ENCODE measurements at places on chromosomes 13 and 19.

DNA sequence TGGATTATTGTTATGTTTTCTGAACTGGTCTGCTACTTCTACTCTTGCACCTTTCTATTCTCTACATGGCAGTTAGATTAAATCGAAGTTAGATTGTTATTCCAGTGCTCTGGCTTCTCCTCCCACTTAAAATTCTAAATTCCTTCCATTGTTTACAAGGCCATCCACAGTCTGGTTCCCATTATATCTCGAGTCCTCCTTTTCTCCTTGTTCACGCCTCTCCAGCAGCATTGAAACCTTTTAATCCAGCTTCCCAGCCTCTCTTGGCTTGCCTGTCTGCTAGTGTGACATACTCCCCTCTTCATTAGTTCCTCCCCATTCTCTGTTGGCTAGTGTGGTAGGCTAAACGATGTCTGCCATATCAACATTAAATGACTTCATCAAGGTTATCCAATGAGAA, 54.5 kb downstream of the DNAJC15 start:
- DNase-seq: no peak

DNA sequence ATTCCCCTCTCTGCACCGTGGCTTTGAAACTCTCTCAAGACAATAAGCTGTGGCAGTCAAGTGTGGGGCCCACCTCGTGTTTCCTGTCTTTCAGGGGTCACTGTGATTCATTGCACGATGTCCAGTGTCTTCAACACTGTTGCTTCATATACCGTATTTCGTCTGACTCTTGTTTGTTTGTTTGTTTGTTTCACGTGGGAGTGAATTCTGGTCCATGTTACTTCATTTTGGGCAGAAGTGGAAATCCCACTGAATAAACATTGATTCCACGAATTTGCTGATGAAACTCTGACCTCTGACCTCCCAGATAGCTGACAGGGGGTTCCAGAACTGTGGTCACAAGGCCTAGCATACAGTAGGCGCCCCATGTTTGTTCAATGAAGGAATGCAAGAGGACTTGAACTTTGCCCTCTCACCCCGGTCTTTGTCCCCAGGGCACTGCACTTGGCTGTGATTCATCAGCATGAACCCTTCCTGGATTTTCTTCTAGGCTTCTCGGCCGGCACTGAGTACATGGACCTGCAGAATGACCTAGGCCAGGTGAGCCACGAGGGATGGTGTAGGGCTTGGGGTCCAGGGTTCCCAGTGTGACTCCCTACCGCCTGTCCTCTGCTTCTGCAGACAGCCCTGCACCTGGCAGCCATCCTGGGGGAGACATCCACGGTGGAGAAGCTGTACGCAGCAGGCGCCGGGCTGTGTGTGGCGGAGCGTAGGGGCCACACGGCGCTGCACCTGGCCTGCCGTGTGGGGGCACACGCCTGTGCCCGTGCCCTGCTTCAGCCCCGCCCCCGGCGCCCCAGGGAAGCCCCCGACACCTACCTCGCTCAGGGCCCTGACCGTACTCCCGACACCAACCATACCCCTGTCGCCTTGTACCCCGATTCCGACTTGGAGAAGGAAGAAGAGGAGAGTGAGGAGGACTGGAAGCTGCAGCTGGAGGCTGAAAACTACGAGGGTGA, 5.1 kb downstream of the NFKBIB start:
- DNase-seq: no peak

DNA sequence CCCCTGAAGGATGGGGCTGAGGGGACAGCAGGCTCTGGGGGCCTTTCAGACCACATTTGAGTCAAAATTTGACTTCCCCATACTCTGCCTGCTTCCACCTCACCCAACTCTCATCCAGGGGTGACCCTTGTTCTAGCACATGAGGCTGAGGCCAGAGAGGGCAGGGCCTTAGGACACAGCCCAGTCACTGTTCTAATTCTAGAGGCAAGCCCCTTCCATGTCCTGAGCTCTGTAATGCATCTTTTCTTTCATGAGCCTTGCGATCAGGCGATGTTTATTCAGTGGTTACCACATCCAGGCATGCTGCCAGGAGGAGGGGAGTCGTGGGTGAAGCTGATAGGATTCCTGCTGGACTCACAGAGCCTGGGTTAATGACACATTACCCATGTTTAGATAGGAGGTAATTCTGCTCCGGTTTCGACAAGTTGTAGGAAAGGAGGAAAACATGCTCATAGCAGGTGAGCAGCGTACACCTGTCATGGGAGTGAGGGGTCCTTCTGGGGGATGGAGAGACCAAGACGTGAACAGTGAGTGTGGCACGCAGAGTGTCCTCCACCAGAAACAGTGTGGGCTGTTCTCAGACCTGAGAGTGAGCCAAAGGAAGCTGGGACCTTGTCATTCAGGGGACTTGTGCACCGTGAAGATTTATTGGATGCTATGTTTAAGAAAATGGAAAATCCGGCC, 9.3 kb downstream of the RPS9 start:
- DNase-seq: peak; percentile 34

DNA sequence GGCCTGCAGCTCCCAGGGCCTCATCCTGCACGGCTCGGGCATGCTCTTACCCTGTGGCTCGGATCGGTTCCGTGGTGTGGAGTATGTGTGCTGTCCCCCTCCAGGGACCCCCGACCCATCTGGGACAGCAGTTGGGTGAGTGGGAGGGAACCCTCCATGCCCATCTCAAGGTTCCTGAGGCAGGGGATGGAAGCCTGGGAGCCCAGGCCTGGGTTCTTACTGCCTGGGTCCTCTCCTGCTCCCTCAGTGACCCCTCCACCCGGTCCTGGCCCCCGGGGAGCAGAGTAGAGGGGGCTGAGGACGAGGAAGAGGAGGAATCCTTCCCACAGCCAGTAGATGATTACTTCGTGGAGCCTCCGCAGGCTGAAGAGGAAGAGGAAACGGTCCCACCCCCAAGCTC, 3.2 kb downstream of the APLP1 start:
- no peak for DNase-seq

DNA sequence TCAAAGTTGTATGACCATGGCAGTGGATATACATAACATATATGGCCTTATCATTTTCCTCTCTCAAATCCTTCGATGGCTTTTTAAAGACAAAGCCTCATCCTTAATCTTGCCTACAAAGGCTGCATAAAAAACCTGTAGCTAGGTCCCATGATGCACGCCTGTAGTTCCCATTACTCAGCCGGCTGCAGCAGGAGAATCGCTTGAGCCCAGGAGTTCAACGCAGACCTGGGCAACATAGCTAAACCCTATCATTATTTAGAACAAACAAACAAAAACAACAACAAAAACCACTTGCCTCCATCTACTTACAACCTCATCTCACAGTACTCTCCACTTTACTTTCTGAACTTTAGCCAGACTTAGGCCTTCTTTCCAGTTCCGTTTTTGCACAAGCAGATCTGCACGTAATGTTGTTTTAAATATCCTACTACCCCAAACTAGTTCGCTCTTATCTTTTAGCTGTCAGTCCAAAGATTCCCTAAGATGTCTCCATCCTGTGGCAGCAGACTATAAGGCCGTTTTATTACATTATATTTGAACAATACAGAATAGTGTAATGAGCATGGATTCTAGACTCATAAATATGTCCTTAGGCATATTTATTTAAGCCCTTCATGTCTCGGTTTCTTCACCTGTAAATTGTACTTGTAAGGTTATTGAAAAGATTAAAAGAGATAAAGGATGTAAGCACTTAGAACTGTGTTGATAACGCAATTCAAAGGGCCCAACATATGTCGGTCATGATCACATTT, 969 bp upstream of the POMP start:
- no peak for DNase-seq

DNA sequence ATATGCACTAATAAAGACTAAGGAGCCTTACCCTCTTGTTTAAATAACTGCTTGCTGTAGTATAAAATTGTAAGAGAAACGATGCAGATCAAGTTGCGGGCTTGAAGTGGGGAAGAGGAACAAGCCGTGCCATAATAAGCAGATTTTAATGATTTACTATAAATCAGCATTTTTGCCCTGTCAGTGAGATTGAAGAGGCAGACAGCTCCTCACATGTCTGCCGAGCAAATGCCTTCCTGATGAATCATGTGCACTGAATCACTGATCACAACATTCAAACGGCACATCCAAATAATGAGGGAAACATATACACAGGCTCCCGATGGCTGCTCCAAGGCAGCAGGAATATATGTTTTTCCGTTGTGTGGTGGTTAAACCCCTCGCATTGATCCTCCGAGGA, 282.9 kb downstream of the TSHZ3 start:
- DNase-seq: no peak

GRCh38 chr19:50952910-50953309, at the start of gene KLK5:
KLK5 (minus strand) TSS chr19:50953038; CDS start chr19:50952657, 381 bp downstream.
- DNase-seq: no peak

DNA sequence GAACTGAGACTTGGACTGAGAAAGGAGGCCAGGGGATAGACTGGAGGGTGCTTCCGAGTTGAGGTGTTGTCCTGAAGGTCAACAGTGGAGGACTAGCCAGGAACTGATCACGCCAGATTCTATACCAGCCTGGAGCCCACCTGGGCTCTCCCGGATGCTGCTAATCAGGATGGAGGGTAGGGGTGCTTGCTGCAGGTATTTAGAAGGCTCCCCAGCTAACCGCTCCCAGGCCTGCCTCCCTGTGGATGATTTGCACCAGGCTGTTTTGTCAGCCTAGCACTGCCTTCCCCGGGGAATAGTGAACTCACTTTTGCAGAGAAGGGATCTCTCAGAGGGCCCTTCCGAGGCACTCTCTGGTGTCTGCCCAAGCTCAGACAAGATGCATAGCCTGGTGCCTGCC, 60.5 kb upstream of the KCTD15 start:
- no peak for DNase-seq

- no peak for DNase-seq
These were observed 4.2 kb downstream of the ZNF101 start for GRCh38 chr19:19672816-19673215.

DNA sequence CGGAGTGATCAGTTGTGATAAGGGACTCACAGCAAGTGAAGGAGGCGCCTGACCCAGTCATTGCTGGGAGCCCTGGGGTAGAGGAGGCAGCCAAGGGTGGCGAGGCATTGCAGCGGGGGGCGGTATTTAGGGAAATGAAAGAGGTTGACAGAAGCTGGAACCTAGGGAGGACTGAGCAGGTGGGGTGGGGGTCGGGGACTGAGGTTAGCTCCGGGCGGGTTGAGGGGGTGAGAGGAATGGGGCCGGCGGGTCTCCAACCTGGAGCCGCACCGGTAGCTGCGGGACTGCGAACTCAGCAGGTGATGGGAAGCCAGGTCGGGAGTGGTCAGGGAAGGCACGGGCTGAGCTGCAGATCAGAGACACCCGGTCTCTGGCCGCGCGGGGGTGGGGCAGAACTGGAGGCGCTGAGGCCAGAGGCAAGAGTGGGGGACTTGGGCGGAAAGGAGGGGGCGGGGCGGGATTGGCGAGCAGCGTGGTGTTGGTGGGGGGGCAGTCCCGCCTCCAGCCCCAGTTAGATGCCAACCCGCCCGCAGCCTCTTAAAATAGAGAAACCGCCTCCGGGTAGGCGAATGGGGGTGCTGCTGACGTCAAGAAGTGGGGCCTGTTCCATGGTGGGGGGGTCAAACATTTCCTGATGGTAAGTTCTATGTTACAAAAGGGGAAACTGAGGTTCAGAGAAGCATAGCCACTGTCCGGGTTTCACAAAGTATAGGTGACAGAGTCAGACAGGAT, 1.5 kb downstream of the MAST3 start:
- peak; percentile 14 for DNase-seq

DNA sequence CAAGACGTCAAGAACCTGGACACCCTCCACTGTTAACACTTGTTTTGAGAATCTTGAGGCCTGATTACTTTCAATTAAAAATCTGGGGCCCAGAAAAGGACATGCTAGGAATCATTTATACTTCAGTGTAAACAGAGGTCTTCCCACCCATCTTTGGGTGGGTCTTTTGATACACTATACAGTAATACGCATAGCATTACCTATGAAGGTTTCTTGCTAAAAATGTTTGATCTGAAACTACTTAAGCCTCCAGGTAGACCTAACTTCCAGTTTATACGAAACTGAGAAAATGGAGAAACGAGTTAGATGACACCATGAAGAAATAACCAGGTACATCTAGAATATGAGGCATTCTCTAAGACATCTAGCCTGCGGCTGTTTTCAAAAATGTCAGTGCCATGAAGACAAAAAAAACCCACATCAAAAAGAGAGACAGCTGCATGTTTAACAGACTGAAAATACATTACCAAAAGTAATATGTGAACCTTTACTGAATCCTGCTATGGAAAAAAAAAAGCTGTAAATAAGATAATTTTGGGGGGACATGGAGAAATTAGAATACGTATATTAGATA, 36.6 kb downstream of the TGDS start:
- no peak for DNase-seq

- no peak for DNase-seq
These were observed 140.0 kb downstream of the IRS2 start for GRCh38 chr13:109646423-109646822.

DNA sequence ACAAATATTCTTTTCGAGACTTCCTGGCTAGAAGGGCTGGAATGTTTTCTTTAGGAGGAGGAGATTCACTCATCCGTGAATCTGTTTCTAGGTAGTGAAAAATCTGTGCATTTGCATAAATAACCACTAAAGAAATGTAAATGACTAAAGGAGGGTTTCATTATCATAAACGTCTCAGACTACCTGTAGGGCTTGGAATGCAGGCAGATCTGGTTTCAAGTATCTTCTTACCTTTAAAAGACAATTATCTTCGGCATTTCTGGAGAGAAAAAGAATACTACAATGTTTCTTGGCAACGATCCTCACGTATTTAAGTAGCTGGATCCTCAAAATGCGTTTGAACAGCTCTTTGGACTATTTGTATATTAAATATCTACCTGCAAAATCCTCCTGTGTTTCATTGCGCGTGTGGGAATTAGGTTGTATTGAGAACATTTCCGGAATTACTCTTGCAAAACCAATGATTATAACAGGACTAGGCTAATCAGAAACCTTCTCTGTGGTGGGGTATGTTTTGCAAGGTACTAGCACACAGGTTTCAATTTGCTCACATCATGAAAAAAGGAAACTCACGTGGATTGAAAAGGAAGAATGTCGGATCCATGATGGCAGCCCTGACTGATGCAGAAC, 291.1 kb upstream of the ARGLU1 start:
- DNase-seq: no peak

- DNase-seq: no peak
These were observed 350.9 kb downstream of the FOXO1 start for GRCh38 chr13:40315416-40316064.

GRCh38 chr19:45040059-45040771, 1.4 kb downstream of the CLASRP start:
- DNase-seq: no peak

DNA sequence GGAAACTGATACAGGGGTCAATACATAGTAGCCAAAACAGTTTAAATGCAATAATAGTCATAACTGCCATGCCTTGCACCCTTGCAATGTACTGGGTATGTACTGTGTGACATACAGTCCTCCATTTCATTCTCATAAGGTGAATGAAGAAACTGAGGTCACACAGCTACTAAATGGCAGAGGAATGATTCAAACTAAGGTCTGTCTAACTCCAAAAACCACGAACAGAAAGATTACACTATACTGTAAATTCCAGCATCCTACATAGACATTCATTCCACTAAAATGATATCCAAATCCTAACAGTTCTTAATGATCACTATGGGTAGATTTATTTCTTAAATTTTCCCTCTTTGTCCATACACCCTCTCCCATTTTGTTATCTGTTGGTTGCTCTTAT, 238.1 kb upstream of the SERP2 start:
- DNase-seq: no peak

Measured in NCI-H1694 treated with DMSO at 0.1 percent for 48 hours (cell line).